ENCODE measurements at places on chromosomes 2 and 18. TPM values are rescaled to one million over a fixed set of nuclear protein-coding genes. Genes with fewer than 3 reads are reported as not detected.

DNA sequence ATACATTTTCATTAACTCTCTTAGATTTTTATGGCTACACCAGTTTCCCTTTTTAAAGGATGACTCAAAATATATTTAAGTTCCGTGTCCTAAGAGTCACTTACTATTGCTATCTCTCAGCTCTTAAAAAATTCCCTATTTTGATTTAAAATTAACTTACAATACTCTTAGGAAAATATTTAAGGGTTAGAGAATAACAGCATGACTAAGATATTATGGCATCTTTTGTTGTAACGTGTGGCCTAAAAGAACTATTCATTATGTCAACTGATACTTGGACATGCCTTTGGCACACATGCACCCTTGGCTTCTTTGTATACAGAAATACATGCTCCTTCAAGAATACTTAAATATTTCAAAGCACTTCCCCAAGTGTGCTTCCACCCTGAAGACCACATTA lies 42.3 kb downstream of the SCN3A start:
- DNase-seq = no peak

DNA sequence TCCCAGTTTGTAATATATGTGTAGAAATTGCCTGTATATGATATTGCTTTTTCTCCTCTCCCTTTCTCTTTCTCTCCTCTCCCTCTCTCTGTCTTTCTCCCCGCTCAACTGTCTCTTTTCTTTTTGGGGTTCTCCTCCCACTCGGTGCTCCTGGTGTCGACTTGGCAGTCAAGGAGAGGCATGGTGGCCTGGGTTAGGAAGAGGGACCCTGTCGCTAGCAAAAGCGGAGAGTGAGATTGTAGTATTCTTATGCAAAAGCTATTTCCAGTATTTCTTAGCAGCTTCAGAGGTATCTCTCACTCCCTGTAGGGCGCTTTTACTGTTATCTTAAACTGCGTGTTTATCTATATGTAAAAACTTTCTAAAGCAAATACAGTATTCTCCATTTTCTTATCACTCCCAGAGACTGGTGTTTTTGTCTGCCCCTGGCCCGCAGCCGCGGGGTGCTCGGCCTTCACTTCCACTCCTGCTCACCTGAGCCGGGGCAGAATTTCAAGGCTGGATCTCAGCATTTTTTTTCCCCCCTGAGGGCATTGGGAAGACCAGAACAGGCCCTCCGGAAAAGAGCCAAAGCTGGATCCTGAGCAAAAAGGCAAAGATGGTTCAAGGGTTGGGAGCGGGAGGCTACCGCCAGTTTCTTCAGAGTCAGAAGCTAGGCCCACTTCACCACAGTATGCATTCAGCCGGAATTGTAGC lies 4.3 kb downstream of the SIX3 start:
- no peak for DNase-seq

The SFTPB gene
- total RNA-seq = not detected

The PER2 gene
- 5.7 TPM for total RNA-seq

The MATN3 gene
- 12.8 TPM for total RNA-seq

The CHRND gene
- total RNA-seq = not detected

DNA sequence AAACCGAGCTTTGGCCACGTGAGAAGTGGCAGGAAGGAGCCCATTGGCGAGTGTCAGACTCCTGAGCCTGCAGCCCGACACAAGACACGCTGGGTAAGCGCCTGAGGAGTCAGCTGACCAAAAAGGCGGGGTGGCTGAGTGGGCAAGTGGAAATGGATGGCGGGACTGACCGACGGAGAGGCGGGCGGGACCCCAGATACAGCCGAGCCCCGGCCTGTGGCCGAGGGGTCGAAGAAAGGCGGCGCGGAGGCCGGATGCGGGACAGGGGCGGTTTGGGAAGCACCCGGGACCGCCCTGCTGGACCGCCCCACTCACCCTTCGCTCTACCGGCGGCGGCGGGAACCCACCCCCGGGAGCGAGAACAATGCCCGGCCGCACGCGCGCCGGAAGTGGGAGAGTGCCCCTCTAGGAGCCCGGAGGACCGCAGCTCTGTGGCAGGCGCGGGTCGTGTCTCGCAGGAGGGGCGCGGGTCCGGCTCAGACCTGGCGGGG lies 22.8 kb downstream of the ZSCAN30 start:
- DNase-seq = no peak

DNA sequence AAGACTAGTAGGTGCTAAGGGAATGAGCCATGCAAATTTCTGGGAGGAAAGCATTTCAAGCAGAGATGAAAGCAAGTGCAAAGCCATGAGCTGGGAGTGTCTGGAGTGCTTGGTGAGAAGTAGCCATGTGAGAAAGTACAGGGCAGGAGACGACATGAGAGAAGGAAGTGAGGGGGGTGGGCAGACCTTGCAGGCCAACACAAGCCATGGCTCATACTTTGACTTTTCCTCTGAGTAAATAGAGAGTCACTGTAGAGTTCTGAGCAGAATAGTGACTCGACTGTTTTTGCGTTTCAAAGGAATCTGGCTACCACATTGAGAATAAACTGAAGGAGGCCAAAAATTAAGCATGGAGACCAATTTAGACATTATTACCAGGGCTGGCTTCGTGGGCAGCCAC lies 42.2 kb downstream of the SCN2A start:
- DNase-seq = no peak

GRCh38 chr2:240322231-240322955 lies 113.1 kb upstream of the GPC1 start:
- DNase-seq = no peak

DNA sequence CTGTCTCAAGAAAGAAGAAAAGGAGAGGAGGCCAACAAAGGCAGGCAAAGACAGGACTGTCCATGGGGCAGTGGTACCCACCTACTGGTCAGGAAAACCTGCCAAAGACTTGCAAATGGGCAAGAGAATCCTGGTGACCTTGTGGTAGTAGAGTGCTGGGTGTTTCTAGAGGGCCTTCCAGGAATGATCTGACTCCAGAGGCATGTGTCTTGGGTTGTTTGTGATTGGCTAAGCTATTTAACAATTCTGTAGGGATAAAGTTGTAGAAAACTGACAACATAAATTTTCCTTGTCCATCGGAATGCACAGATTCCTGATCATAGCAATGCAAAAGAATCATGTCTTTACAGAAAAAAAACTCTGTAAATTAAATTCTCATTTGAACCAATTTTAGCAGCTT lies 68.5 kb upstream of the ZNF532 start:
- DNase-seq = no peak

GRCh38 chr2:121818546-121818945 lies 63.1 kb downstream of the TSN start:
- DNase-seq = no peak

The COL3A1 gene
- 8,171 TPM for total RNA-seq

DNA sequence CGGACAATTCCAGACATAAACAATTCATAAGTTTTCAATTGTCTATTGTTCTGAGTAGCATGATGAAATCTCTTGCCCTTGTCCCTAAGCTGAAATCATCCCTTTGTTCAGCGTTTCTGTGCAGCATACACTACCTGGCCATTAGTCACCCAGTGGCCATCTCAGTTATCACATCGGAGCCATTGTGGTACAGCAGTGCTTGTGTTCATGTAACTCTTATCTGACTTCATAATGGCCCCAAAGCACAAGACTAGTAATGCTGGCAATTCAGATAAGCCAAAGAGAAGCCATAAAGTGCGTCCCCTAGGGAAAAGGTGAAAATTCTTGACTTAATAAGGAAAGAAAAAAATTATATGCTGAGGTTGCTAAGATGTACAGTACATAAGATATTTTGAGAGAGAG lies 127.2 kb downstream of the FHOD3 start:
- DNase-seq = no peak

DNA sequence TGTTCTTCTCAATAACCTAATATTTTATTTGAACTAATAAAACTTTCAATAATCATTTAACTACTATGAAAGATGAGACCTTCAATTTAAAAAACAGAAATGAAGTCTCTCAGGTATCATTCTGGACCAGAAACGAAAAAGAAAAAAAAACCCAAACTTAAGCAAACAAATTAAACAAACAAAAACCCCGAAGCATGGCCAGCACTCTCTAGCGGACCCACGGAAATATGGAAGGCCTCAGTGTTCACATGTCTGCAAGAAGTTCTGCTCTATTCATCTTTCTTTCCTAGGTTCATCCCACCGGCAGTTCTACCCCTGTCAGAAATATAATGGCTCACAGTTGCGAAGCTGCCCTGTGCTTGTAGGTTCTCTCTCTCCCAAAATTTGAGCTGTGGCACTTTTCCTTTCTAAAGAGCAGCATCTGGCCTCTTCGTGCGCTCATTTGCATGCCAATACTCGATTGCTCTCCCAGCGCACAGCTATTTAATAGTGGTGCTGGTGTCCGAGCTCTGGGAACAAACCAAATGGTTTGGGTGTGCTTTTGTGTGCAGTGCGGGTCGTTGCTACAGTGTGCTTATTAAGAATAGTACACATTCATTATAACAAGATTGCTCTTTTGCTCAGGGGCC lies 129.0 kb upstream of the ZEB2 start:
- no peak for DNase-seq

GRCh38 chr18:48696218-48696617 lies 157.4 kb downstream of the CTIF start:
- DNase-seq = no peak

DNA sequence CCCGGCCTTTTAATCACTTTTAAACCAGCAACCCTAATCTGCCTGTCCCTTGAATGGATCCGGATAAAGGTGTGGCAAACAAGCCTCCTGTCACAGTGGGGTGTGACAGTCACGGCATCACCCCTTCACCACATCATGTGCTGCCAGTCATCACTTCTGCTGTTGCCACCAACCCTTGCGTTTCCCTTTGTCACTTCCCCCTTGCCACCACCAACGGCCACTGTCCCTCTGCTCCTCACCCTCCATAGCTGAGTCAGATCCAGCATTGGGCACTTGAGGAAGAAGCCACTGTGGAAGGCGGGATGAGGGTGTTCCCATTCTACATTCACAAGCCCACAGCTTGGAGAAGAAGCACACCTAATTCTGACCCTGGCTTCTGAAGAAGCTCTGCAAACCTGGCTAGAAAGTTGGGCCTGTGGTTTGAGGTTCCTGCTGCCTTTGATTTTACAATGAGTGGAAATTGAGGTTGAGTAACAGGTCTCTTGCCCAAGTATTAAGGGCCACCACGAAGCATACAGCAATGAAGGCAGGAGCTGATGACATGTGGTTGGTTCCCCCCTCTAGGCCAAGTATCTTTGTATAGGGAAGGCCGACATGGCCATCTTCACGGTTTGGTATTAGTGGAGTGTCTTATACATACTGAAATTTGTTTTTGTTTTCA lies 22.9 kb upstream of the DARS1 start:
- DNase-seq = no peak

Data from osteocyte (in vitro differentiated cells).